ENCODE measurements at places on chromosomes 6 and 20. TPM values are rescaled to one million over a fixed set of nuclear protein-coding genes. Genes with fewer than 3 reads are reported as not detected.

CGA gene
- not detected for total RNA-seq

CDK5RAP1 gene
- total RNA-seq = 28.1 TPM

SLC22A16 gene
- total RNA-seq = not detected

BMP6 gene
- total RNA-seq = 0.28 TPM

FOXC1 gene
- 1.3 TPM for total RNA-seq

GPR6 gene
- not detected for total RNA-seq

TCF21 gene
- 6.6 TPM for total RNA-seq

PNRC1 gene
- total RNA-seq = 18.3 TPM

LY6G6C gene
- not detected for total RNA-seq

PPIL1 gene
- 58.4 TPM for total RNA-seq

GLP1R gene
- not detected for total RNA-seq

CTAGE9 gene
- total RNA-seq = not detected

ADGRF4 gene
- total RNA-seq = not detected

UFL1 gene
- 32.8 TPM for total RNA-seq

KHDC1L gene
- not detected for total RNA-seq

LPA gene
- total RNA-seq = not detected

TREM2 gene
- total RNA-seq = not detected

FERMT1 gene
- total RNA-seq = 1.7 TPM

PTGIS gene
- 1.6 TPM for total RNA-seq

CD109 gene
- 5.0 TPM for total RNA-seq

BEND6 gene
- 10.6 TPM for total RNA-seq

BPIFA3 gene
- total RNA-seq = not detected

TREML1 gene
- not detected for total RNA-seq

RIN2 gene
- 72.2 TPM for total RNA-seq

MACROD2 gene
- total RNA-seq = not detected

ARMC12 gene
- 0.28 TPM for total RNA-seq

ACSS1 gene
- 0.56 TPM for total RNA-seq

CLVS2 gene
- total RNA-seq = not detected

NMBR gene
- total RNA-seq = not detected

PPP2R5D gene
- 68.8 TPM for total RNA-seq

ADTRP gene
- total RNA-seq = 0.83 TPM

TRAPPC3L gene
- total RNA-seq = not detected

RAB44 gene
- not detected for total RNA-seq

CYP39A1 gene
- total RNA-seq = not detected

FOXQ1 gene
- total RNA-seq = not detected

WFDC12 gene
- not detected for total RNA-seq

ROMO1 gene
- total RNA-seq = 223 TPM

JPH2 gene
- total RNA-seq = 0.83 TPM

STMN3 gene
- total RNA-seq = 20.3 TPM

SLC24A3 gene
- not detected for total RNA-seq

ZNF391 gene
- total RNA-seq = 0.28 TPM

HAO1 gene
- not detected for total RNA-seq

IL17F gene
- total RNA-seq = not detected

GRM4 gene
- total RNA-seq = not detected

CST5 gene
- not detected for total RNA-seq

FOXS1 gene
- total RNA-seq = not detected

CCR6 gene
- total RNA-seq = not detected

KCNK16 gene
- total RNA-seq = not detected

SLC17A4 gene
- not detected for total RNA-seq

SOX18 gene
- not detected for total RNA-seq

HUS1B gene
- total RNA-seq = 0.56 TPM

LIN28B gene
- not detected for total RNA-seq

ASCC3 gene
- 155 TPM for total RNA-seq

CD24 gene
- 0.28 TPM for total RNA-seq

GCM1 gene
- not detected for total RNA-seq
